ENCODE measurements at places on chromosomes 5 and 9.

DNA sequence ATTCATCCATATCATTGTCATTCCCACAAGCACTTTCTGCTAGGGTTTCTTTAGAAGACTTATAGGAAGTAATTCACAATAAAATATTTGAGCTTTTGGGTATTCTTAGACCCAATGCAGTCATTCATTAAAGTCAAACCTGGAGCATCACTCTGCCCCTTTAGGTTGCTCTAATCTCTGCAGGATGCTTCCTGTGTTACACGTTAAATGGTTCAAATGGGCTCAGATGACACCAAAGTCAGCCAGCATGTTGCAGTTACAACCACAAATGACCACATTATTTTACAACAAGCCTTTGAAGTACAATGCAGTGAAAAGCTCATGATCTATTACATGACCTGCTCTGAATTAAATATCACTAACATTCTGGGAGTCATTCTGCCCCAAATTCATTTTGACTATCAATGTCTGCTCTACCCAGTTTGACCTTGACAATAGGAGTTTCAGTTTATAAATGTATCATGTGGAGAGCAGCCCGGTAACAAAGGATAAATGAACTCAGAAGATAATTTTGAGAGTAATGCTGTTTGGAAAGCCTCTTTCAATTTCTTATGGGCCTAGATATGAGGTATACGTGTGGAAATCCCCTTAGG lies 668.6 kb upstream of the DMAC1 start:
- DNase-seq, result no peak

DNA sequence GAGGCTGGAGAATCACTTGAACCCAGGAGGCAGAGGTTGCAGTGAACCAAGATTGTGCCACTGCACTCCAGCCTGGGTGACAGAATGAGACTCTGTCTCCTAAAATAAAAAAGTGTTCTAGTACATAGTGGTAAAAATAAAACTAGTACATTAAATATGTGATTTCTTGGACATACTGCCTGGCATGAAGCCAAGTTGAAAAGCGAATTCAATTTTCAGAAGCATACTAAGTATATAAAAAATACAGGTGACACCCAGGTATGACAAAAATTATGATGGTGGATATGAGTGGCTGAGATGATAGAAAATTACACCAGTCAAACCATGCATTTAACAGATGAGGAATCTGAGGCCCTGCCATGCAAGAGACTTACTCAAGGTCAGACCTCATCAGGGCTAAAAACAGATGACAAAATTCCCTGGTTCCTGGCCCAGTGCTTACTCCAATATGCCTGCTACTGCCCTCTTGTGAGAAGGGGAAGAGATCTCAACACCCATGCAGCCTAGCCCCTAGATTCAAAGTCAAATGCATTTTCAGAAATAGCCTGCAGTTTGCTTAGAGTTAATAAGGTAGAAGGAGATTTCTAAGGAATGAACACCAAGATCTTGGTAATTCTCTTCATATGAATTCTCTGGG lies 46.6 kb upstream of the GNPDA1 start:
- DNase-seq, result no peak

GRCh38 chr9:121239071-121239470 lies 28.9 kb upstream of the GSN start:
- no peak for DNase-seq

- DNase-seq, result no peak
These were observed 55.9 kb upstream of the NR3C1 start for GRCh38 chr5:143459433-143459832.

DNA sequence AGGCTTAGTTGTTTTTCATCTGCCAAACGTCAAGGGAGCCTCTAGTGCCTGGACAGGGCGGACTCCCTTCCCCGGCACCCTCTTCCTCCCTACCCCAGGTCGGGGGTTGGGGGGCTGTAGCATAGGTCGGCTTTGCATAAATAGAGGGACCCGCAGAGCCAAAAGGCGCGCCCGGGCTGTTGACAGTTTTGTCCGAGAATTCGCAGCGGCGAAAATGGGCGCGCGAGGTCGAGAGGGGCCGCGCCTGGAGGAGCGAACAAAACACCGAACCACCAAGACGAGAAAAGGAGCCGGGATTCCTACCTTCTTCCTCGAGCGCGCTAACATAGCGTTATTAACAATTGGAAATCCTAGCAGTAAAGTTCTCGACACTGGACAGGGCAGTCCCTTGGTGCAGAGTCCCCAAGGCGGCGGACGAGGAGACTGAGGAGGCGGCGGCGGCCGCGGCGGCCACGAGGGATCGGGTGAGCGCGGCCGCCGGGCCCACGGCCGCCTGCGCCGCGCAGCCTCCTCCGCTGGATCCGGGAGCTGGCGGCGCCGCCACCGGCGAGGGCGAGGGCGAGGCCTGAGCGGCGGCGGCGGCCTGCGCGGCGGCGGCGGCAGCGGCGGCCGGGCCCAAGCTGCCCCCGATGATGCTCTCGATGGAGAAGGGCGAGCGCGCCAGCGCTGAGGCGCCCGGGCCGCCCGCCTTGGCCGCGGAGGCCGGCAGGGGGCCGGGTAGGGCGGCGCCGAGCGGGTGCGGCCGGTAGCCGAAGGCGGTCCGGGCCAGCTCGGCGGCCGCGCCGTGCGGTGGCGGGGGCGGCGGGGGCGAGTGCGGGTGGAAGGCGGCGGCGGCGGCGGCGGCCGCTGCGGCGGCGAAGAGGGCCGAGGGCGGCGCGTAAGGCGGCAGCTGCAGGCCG lies 1.7 kb downstream of the FOXD1 start:
- DNase-seq, result no peak

GRCh38 chr5:7801891-7802614 lies 48.9 kb downstream of the CFAP90 start:
- DNase-seq, result no peak

DNA sequence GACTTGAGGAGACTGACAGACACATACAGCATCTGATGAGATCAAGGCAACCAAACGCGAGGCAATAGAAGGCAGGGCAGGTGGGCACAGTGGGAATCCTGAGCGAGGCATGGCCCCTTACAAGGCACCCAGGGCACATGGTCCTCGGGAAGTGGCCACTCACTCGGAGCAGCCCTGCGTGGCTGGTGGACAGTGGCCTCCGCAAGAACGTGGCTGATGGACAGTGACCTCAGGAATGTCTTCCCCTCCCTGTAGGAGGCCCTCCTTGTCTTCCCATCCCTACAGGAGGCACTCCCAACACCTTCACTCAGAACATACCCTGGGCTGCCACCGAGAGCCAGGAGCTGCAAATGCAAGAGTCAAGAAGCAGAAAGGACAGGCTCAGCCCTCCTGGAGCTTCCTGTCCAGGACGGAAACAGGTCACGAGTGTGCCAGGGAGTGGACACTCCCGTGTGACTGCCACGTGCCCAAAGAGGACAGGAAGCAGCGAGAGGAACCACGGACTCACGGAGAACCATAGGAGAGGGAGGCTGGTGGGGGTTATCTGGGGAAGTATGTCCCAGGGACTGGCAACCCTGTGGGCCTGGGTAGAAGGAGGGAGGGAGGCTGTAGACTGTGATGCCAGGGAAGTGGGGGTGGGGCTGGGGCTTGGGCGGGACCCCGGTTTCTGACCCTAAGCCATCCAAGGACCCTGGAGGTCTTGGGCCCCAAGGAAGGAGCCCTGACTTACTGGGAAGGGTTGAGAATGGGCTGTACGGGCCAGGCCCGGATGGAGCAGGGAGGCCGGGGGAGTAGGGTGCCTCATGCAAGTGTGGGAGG lies 321.9 kb upstream of the IRX4 start:
- DNase-seq, result no peak

- DNase-seq, result no peak
These were observed 19.2 kb downstream of the GSN start for GRCh38 chr9:121286973-121287741.

DNA sequence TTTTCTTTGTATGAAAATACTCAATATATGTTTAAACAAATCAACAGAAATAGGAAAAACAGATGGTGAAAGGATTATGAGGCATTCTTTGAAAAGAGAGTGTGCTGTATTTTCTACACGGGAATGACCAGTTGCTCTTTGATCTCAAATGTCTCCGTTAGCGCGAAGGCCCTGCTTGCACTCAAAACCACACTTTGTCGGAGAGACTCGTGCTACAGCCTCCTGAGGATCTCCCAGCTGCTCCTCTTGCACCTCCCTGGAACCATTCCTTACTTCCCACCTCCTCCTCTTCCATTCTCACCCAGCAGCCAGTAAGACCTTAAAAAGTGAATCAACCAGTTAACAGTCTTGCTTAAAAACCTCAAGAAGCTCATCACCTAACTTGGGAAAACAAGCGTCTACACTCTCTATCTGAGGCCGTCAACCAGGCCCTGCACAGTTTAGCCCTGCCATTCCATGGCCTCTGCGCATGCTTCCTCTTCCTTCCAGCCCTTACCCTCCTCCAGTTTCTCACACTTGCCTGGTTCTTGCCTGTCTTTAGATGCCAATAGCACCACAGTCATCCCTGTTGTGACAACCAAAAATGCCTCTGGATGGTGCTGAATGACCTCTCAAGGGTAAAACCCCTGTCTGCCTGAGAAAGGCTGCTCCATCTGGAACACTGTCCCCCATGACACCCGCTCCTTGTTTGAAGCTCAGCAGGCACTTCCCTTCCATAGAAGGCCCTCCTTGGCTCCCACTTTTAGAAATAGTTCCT lies 594.7 kb upstream of the WWC1 start:
- DNase-seq, result no peak

DNA sequence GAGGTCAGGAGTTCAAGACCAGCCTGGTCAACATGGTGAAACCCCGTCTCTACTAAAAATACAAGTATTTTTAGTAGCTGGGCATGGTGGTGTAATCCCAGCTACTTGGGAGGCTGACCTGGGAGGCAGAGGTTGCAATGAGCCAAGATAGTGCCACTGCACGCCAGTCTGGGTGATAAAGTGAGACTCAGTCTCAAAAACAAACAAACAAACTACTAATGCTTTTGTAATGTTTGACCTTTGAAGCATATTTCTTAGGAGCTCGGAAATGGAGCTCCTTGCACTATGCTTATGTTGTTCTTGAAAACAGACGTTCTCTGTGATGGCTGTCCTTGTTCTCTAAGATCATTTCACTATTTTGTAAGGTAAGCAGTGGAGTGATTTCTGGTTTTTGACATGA lies 6.0 kb downstream of the F2RL2 start:
- no peak for DNase-seq

GRCh38 chr5:79613549-79613948 lies 1.3 kb downstream of the TENT2 start:
- no peak for DNase-seq

GRCh38 chr9:133163504-133164172 lies at the start of gene GBGT1:
Gene GBGT1 (minus strand): TSS chr9:133163914. CDS start chr9:133162412, 1,502 bp downstream.
- no peak for DNase-seq

- DNase-seq, result no peak
These were observed 60.7 kb upstream of the SYNPO start for GRCh38 chr5:150579462-150580400.

GRCh38 chr5:147431586-147431985 lies 78.3 kb downstream of the DPYSL3 start:
- DNase-seq, result no peak
